Osteocyte (in vitro differentiated cells): ENCODE measurements at places on chromosomes 4 and X.

DNA sequence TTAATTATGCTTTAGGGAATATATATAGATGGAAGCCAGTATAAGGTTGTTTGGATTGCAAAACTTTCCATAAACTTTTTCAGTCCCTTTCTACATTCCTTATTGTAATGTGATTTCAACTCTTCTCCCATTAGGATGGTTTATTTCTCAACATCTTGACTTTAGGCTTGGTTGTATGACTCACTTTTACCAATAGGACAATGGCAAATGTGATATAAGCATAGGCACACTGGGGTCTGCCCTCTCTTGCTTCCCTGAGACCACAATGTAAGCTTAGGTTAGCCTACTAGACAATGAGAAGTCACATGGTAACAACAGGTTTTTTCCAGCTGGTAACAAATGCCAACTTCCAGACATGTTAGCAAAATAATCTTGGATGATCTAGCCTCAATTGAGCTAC is 163.3 kb upstream of the RBPJ start:
- H3K27ac ChIP-seq: no peak overlapping the region
- no peak overlapping the region for H3K4me3 ChIP-seq
- DNase-seq: no peak
- no peaks in the 10 kb centered on the region for H3K4me1 ChIP-seq
- H3K27me3 ChIP-seq: peaks cover 9% of the 10 kb centered on the region
- no peaks in the 10 kb centered on the region for H3K36me3 ChIP-seq

DNA sequence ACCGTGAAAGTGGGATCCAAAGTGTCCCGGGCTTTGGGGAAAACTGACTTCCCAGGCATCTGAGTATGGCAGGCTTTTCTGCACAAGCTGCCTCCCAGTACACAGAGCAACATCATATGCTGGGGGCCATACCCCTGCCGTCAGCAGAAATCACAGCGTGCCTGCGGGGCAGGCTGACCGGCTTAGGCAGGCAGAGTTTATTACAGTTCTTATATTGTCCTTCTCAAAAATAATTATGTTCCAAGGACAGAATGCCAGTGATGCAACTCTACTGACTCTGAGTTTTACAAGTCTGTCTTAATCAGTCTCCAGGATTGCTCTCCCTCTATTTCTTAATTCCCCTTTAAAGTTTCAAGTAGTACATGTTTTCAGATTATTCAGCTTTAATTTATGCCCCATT is 37.0 kb downstream of the IL21 start:
- peaks cover 8% of the 10 kb centered on the region for H3K27me3 ChIP-seq
- DNase-seq: no peak
- H3K4me1 ChIP-seq: peaks cover 10% of the 10 kb centered on the region
- no peaks in the 10 kb centered on the region for H3K36me3 ChIP-seq
- H3K4me3 ChIP-seq: no peak overlapping the region

- H3K4me1 ChIP-seq: peaks cover 58% of the 10 kb centered on the region
- H3K4me3 ChIP-seq: no peak overlapping the region
- no peaks in the 10 kb centered on the region for H3K27me3 ChIP-seq
- H3K36me3 ChIP-seq: no peaks in the 10 kb centered on the region
Measured at GRCh38 chr4:139919004-139919403, 235.0 kb downstream of the MAML3 start.

- no peak overlapping the region for H3K4me3 ChIP-seq
- H3K27ac ChIP-seq: no peak overlapping the region
- no peak for DNase-seq
- H3K36me3 ChIP-seq: no peaks in the 10 kb centered on the region
Measured at GRCh38 chrX:84259868-84260267, 71.9 kb upstream of the RPS6KA6 start.

DNA sequence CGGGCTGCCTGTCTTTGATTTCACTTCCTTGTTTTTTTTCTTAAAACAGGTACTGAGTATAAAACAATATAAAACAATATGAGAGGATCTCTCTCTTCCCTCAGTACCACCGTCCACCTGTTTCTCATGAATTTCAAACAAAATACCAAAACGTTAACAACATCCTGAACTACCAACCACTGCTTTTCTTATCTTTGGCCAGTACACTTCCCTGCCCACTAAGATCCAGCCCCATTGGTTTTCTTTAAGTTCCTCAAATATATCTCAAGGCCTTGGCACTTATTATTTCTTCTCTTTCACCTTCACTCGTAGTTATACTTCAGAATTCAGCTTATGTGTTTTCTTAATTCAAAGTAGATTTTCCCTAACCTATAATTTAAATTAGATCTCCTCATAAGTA is 370.2 kb upstream of the GRIA3 start:
- H3K4me1 ChIP-seq: no peaks in the 10 kb centered on the region
- H3K4me3 ChIP-seq: no peak overlapping the region
- no peaks in the 10 kb centered on the region for H3K27me3 ChIP-seq
- no peaks in the 10 kb centered on the region for H3K36me3 ChIP-seq

GRCh38 chr4:120691536-120691935 is 231.0 kb downstream of the PRDM5 start:
- H3K27me3 ChIP-seq: no peaks in the 10 kb centered on the region
- no peaks in the 10 kb centered on the region for H3K36me3 ChIP-seq
- H3K27ac ChIP-seq: no peak overlapping the region
- H3K4me3 ChIP-seq: no peak overlapping the region
- no peak for DNase-seq
- H3K4me1 ChIP-seq: peaks cover 27% of the 10 kb centered on the region

DNA sequence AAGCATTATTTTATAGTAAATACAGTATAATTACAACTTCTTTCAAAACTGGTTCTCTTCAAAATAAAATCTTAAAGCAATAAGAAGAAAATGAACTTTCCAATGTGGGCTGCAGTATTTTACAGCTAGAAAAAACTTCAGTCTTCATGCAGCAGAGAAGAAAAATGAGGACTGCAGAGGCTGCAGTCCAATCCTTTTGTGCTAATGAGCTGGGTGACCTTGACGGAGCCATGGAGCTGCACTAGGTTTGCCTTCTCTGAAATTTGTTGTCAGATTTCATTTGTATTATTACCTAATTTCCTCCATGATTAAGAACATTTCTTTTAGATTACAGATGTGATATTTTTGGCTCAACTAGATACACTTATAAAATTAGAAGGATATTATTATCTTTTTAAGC is 245.2 kb upstream of the ADAMTS3 start:
- no peak for DNase-seq
- peaks cover 9% of the 10 kb centered on the region for H3K27me3 ChIP-seq
- no peaks in the 10 kb centered on the region for H3K36me3 ChIP-seq
- H3K4me3 ChIP-seq: no peak overlapping the region

DNA sequence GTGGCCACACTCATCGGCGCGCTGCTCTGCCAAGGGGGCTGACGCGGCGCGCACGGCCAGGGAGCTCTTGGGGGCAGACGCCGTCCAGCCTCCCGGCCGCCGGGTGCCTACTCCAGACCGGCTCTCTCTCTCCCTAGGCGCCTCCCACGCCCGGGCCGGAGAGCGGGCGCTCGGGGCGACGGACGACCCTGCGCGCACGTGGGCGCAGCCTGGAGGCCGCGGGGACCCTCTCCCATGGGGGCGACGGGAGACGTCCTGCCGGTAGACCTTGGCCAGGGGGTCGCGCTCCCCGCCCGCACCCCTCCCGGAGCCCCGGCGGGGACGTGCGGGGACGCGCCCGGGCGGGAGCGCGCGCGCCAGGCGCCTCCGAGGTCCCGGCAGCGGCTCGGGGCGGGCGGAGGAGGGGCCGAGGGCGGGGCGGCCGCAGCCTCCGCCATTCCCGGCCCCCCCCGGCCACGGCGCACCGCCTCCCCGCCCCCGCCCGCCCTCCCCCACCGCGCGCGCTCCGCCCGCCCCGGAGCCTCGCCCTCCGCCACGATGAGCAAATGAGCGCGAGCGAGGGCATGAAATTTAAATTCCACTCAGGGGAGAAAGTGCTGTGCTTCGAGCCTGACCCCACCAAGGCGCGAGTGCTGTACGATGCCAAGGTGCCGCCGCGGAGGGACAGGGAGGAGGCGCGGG is at the start of gene MSL3:
Gene MSL3 (plus strand): TSS at position 519 of the 681 bp plus-strand sequence. CDS start 27 bp downstream, at position 546.
- peak within 1 kb of the TSS; percentile 87 for H3K27ac ChIP-seq
- peak within 1 kb of the TSS; percentile 93 for H3K4me3 ChIP-seq
- peaks cover 2% of the 10 kb centered on the region for H3K36me3 ChIP-seq
- DNase-seq: peak; percentile 87
- H3K27me3 ChIP-seq: peaks cover 3% of the 10 kb centered on the region

DNA sequence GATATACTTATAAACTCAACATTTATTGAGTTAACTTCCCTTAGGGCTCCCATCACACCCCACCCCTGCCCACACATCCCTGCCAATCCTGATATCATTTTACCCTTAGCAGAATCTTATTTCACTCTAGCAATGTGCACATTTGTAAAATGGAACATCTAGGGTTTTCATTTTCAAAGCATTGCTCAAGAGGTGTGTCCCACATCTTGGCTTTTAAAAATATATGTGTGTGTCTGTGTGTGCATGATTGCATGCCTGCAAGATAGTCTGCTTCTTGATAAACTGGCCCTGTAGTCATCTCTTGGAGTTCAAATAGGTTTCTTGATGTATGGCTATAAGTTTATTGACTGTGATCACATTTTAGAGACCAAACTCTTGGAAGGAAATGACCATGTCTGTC is 26.4 kb upstream of the EGF start:
- no peak overlapping the region for H3K27ac ChIP-seq
- H3K36me3 ChIP-seq: no peaks in the 10 kb centered on the region
- no peak for DNase-seq
- H3K4me1 ChIP-seq: no peaks in the 10 kb centered on the region

DNA sequence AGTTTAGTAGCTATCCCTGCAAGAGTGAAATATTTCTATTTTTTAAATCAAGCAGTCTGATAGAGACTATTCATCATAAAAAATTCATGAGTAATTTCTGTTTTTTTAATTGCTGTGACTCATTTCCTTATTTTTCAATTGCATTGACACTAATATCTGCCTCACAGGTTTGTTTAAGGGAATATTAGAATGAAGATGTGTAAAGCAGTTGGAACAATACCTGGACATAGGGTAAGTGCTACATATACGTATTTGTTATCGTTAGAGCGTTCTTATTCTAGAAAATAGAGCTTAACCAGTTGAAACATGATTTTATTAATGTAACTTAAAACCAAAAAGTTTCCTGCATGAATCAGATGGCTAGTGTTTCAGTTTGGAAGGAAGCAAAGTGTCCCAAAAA is 2211.3 kb downstream of the PCDH7 start:
- no peak for DNase-seq
- H3K27me3 ChIP-seq: no peaks in the 10 kb centered on the region
- no peak overlapping the region for H3K27ac ChIP-seq
- no peaks in the 10 kb centered on the region for H3K36me3 ChIP-seq
- H3K4me1 ChIP-seq: peaks cover 28% of the 10 kb centered on the region
- no peak overlapping the region for H3K4me3 ChIP-seq

- H3K27me3 ChIP-seq: peaks cover 8% of the 10 kb centered on the region
- H3K4me3 ChIP-seq: no peak overlapping the region
- no peak for DNase-seq
Measured at GRCh38 chr4:93092765-93093164, 735.8 kb upstream of the ATOH1 start.

- peaks cover 2% of the 10 kb centered on the region for H3K36me3 ChIP-seq
- DNase-seq: peak; percentile 84
- no peaks in the 10 kb centered on the region for H3K27me3 ChIP-seq
- H3K27ac ChIP-seq: peak overlapping the region; percentile 94
- H3K4me1 ChIP-seq: peaks cover 55% of the 10 kb centered on the region
Measured at GRCh38 chr4:2793586-2794485, 951 bp downstream of the SH3BP2 start.

GRCh38 chrX:20664131-20664530 is 397.4 kb upstream of the RPS6KA3 start:
- no peak overlapping the region for H3K4me3 ChIP-seq
- no peak for DNase-seq
- no peaks in the 10 kb centered on the region for H3K36me3 ChIP-seq

GRCh38 chrX:154459832-154460231 is 1.8 kb downstream of the PLXNA3 start:
- peak overlapping the region; percentile 83 for H3K4me3 ChIP-seq
- peaks cover 10% of the 10 kb centered on the region for H3K36me3 ChIP-seq
- peaks cover 14% of the 10 kb centered on the region for H3K4me1 ChIP-seq
- no peaks in the 10 kb centered on the region for H3K27me3 ChIP-seq
- no peak for DNase-seq
- no peak overlapping the region for H3K27ac ChIP-seq

- H3K27me3 ChIP-seq: peaks cover 19% of the 10 kb centered on the region
- no peak overlapping the region for H3K27ac ChIP-seq
- peaks cover 6% of the 10 kb centered on the region for H3K4me1 ChIP-seq
- H3K36me3 ChIP-seq: no peaks in the 10 kb centered on the region
Measured at GRCh38 chr4:48912349-48912748, 5.8 kb upstream of the OCIAD2 start.

GRCh38 chr4:173018446-173018845 is 150.2 kb upstream of the GALNT7 start:
- no peak for DNase-seq
- H3K27ac ChIP-seq: no peak overlapping the region
- H3K4me3 ChIP-seq: no peak overlapping the region
- H3K27me3 ChIP-seq: peaks cover 3% of the 10 kb centered on the region
- peaks cover 15% of the 10 kb centered on the region for H3K4me1 ChIP-seq

- H3K4me1 ChIP-seq: peaks cover 14% of the 10 kb centered on the region
- no peak overlapping the region for H3K4me3 ChIP-seq
- H3K27me3 ChIP-seq: no peaks in the 10 kb centered on the region
Measured at GRCh38 chr4:83266689-83267088, 17.9 kb downstream of the COQ2 start.

GRCh38 chr4:105417624-105418023 is 56.2 kb downstream of the PPA2 start:
- H3K4me1 ChIP-seq: no peaks in the 10 kb centered on the region
- DNase-seq: no peak
- H3K27me3 ChIP-seq: no peaks in the 10 kb centered on the region
- H3K4me3 ChIP-seq: no peak overlapping the region
- H3K27ac ChIP-seq: no peak overlapping the region

DNA sequence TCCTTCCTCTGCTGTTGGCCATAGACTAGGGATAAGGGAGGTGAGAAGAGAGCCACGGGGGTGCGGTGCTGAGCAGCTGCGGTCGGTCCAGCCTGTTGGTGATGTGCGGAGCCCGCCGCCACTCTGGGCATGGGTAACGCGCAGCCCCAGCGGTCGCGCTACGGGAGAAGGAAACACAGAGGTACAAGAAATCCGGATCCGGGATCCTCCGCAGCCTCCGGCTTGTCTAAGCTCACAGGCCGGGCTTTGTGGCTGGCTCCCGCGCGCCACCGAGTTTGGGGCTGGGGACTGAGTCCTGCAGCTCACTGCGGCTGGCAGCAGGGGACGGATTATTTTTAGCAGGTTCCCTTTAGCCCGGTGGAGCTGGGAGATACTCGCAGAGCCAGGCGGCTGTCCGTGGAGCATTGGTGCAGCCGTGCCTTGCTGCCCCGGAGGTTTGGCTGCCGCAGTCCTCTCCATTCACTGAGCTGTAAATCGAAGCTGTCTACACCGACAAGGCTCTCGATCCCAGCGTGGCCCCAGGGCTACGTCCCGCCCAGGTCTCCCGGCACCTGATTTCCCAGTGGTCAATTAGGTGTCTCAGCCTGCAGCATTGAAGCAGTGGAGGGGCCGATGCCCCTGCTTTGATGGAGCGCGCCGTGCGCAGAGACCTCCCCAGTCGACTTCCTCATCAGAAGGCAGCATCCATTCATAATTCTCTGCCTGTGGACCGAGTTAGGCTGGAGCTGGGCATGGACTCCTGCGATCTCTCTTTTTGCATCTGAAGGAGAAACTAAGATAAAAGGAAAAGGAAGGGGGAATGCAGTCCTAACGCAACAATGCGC is 81.9 kb upstream of the SCML1 start:
- peaks cover 18% of the 10 kb centered on the region for H3K4me1 ChIP-seq
- H3K4me3 ChIP-seq: peak overlapping the region; percentile 73
- no peak overlapping the region for H3K27ac ChIP-seq
- DNase-seq: no peak
- no peaks in the 10 kb centered on the region for H3K36me3 ChIP-seq
- peaks cover 15% of the 10 kb centered on the region for H3K27me3 ChIP-seq
